Right atrium auricular region (tissue), 2 donors: ENCODE measurements at places on chromosomes 1 and 21. TPM values are rescaled to one million over a fixed set of nuclear protein-coding genes. Genes with fewer than 3 reads are reported as not detected.

DNA sequence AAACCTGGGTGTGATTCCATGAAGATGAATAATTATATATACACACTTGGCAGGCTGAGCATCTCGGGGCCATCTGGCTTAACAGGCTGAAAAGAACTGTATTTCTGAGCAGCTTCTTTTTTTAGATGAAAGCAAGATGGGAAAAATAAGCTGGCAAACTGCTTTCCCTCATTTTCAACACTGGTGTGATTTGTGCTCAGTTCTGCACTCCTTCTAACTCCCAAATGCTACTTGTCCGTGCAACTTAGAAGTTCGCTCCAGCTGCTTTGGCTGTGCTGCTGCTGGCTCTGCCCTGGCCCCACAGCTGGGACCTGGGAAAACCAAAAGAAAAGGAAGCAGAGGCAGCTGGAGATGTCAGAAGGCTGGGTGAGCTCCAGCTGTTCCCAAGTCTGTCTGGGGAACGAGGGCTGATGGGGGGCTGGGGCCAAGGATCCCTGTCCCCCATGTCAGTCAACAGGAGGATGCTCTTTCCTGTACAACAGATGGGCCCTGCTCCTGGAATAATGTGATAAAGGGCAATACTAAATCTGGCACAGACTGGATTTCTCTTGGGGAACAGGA is 44.9 kb downstream of the PAFAH2 start:
- no peak for DNase-seq

DNA sequence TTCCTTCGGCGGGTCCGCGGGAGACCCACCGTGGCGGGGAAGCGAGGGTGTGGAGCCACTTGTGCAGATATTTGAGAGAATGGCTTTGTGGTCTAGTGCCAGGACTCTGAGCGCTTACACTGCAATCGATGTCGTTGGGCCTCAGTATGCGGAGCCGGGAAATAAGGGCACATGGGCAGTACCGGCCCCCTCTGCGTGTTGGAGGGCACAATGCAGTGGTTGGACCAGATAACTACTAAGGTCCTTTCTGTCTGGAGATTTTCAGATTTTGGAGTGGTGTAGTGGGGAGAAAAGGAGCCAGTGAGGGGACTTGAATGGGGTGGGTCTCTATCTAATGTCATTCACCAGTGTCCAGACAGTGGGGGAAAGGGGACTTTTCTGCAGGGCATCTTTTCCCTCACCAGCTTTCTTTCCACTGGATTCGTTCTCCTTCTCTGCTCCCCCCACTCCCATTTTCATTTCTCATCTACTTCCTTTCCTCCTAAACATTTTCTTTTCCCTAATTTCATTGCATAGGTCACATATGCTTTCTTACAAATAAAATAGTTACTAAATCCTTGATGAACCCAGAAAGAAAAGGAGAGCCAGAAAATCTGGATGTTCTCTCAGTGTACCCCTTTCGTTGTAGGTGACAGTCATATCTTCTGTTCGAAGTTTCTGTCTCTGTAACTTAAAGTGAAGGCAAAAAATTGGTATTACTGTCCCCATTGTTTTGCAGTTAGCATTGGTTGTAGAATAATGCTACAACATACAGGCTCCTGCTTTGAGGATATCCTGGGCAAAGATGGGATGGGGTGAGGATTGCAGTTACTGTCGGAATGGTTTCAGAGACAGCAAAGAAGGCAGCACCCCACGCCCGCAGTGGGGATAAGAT is 1.4 kb downstream of the ATF3 start:
- DNase-seq: no peak

GRCh38 chr1:116667078-116667574 is 407 bp downstream of the IGSF3 start:
- DNase-seq: no peak

GRCh38 chr21:43937891-43938309 is 72.9 kb downstream of the AGPAT3 start:
- DNase-seq: no peak

- DNase-seq: no peak
Measured at GRCh38 chr1:97791251-97791650, 129.6 kb downstream of the DPYD start.

GRCh38 chr1:148290881-148291280 is 138.8 kb upstream of the NBPF11 start:
- no peak for DNase-seq

DNA sequence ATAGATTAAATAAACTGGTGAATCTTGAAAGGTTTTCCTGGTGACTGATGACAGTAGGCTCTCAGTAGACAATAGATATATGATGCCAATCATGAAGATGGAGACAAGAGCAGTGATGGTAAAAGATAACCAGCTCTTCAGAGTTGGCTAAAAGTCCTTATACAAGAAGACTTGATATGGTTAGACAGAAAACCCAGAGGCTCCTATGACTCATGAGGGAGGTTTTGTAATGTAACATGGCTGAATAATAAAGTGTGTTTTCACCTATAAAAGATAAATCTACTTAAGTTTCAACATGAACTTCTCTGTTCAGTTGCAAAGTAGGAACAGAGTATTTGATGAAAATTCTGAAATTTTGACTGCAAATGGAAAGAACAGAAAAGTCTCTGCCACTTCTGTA is 12.7 kb upstream of the CRNN start:
- no peak for DNase-seq

GRCh38 chr1:30099587-30100523 is 623.5 kb downstream of the MATN1 start:
- no peak for DNase-seq

DNA sequence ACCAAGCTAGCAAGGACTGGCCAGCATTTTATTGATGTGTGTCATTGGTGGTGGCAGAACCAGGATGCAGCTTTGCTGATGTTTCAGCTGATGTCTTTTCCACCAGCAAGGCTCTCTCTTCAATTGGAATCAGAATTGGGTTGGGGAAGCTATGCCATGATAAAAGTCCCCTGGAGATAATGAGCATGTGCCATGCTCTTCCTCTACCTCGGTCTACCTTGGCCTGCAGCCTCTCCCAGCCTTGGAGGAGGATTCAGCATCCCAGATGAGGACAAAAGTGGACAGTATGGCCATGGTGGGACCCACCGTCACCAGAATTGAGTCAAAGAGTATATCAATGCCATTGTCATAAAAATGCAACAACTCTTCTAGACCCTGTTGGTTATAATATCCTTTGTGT is 8.6 kb downstream of the AVPR1B start:
- DNase-seq: peak; percentile 9

DNA sequence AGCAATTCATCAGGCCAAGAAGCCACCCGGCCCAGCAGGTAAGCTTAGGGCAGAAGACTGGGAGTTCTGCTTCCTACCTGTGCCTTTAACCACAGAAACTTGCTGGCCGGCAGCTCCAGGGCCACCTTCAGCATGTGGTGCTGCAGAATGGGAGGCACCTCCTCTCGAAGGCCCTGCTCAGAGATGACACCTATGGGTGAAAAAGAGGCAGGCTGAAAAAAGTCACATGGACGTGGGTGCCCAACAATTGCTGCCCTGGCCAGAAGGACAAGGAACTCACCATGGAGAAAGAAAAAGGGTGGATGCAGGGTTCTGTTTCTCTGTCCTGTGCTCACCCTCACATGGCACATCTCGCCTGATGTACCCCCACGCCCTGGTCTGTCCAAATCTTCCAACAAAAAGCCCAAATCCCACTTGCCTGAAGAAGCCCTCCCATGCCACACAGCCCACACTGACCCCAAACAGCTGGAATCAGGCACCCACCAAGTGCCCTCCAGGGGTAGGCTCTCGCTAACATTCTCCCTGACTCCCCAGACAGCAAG is 33.0 kb downstream of the URB1 start:
- DNase-seq: no peak

- DNase-seq: no peak
Measured at GRCh38 chr1:24415910-24416665, 486 bp downstream of the NIPAL3 start.

GRCh38 chr1:158992787-158993312 is 16.9 kb upstream of the IFI16 start:
- DNase-seq: no peak

GRCh38 chr1:226579781-226580323 is 31.3 kb downstream of the STUM start:
- DNase-seq: no peak

MIXL1 gene
- total RNA-seq: not detected

S100A16 gene
- 85.1 TPM for total RNA-seq

COX20 gene
- total RNA-seq: 64.7 TPM

LCE1E gene
- total RNA-seq: not detected

WLS gene
- total RNA-seq: 55.8 TPM
